GM12892 (cell line): ENCODE measurements at places on chromosomes 3 and 15.

DNA sequence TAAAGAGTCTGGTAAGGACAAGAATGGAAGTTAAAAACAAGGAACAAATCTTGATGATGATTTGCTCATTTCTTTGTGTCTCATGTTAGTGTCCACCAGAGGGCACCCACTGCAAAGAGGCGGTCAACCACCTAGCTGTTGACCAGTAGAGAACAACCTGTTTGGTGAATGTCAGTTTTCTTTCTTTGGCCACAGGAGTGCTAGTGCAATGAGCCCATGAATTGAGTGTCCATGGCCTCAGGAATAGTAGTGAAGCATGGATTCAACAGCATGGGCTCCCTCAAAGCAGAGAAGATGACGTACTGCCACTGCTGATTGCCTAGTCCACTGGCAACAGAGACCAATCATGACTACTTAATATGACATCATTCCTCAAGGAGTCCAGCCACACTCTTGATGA lies 10.7 kb upstream of the CNTN6 start:
- DNase-seq, result no peak

DNA sequence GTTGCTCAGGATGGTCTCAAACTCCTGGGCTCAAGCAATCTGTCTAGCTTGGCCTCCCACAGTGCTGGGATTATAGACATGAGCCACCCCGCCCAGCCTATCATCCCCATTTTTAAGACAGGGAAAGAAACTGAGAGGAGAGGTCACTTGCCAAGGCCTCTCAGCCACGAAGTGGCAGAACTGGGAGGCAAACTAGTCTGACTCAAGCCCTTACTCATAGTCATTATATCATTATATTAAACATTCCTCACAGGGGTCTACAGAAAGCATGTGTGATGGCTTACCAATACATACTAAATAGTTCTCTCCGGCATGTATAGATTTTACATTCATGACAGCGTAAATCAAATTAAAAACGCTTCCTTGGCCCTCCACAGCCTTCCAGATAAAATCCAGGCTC lies 62.0 kb upstream of the ZBTB38 start:
- DNase-seq, result no peak

GRCh38 chr15:98231696-98232440 lies 271.4 kb downstream of the ARRDC4 start:
- DNase-seq, result no peak

GRCh38 chr3:18378218-18378617 lies 46.9 kb downstream of the SATB1 start:
- no peak for DNase-seq

- DNase-seq, result no peak
Observed at GRCh38 chr15:45048794-45049631, 26.0 kb downstream of the SORD start.

GRCh38 chr3:5699811-5700210 lies 512.3 kb downstream of the EDEM1 start:
- DNase-seq, result no peak

DNA sequence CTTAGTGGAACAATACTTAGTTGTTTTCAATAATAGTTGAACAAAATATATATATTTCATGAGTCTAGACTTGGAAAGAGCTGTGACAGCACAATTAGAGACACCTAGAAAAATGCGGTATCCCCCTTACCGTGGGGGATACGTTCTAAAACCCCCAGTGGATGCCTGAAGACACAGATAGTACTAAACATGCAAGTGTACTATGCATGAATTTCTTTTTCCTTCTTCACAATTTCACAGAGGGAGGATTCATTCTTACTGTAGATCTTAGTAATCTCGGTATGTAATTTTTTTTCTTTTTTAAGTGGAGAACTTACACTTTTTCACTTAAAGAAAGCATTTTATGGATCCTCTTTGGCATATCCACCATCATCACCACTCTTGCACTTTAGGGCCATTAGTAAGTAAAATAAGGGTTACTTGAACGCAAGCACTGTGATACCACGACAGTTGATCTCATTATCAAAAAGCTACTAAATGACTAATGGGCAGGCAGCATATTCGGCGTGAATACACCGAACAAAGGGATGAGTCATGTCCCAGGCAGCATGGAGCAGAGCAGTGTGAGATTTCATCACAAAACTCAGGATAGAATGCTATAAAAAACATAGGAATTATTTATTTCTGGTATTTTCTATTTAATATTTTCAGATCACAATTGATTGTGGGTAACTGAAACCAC lies 72.3 kb upstream of the ZNF280D start:
- no peak for DNase-seq

DNA sequence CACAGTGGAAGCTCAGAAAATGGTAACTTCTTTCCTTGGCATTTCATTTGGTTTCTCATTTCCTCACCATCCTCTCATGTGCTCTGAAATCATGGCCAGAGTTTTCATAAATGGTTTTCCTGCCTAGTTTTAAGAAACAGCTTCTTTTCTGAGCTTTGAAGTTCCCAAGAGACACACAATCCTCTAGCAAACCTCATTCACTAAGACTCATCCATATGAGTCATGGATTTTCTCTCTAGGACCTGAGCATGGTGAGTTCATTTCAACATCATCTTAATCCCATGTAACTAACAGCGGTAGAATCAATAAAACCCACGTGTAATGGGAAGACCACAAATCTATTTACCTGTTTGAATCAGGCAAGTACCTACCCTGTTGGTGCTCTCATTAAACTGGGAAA lies 274.5 kb upstream of the LRTM1 start:
- DNase-seq, result no peak

DNA sequence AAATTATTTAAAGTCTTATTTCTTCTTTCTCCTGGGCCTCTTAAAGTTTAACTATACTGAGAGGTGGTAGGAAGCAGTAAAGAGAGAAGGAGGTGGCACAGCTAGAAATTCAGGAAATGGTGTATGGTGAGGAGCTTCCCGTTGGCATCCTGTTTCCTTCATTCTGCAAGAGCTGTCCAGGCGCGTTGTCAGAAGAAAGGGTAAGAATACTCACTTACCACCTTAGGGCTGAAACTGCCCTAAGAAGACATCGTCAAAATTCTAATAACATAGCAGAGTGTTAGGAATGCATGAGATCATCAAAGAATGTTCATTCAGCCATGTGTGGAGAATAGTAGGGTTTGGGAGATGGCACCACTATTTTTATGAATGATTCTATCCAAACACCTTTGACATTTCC lies 699.6 kb downstream of the MCTP2 start:
- DNase-seq, result no peak

DNA sequence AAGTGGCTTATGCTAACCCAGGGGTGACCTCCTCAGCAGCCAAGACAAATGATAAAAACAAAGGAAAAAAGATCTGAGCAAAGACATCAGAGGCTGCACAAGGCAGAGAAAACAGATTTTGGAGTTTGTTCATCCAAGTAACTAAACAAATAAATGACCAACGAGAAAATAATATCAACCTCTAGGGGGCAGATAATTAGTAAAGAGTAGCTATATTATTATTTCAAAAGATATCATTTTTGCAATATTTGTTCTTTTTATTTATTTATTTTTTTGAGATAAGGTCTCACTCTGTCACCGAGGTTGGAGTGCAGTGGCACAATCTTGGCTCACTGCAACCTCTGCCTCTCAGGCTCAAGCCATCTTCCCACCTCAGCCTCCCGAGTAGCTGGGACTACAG lies 101.8 kb downstream of the PCCB start:
- no peak for DNase-seq

- DNase-seq, result no peak
Observed at GRCh38 chr3:114498539-114499370, 204.9 kb downstream of the TIGIT start.

DNA sequence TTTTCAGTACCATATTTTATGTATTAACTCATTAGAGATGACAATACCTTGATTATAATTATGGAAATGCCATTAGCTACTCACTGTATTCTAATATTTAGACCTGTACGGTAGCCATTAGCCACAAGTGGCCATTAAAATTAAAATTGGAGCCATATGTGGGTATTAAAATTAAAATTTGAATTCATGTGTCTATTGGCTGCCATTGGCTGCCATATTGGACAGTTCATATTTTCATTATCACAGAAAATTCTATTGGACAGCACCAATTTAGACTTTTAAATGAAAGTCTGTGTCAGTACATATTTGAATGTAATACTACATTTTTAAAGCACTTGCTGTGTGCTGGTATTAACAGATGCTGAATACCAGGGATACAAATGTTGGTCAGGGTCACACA lies 3.0 kb downstream of the ATP11B start:
- DNase-seq, result no peak

GRCh38 chr15:100256101-100256969 lies 85.4 kb downstream of the ADAMTS17 start:
- DNase-seq, result no peak

GRCh38 chr15:46039703-46040102 lies 404.9 kb downstream of the SQOR start:
- DNase-seq, result no peak

GRCh38 chr3:89262309-89262929 lies 155.0 kb downstream of the EPHA3 start:
- no peak for DNase-seq

DNA sequence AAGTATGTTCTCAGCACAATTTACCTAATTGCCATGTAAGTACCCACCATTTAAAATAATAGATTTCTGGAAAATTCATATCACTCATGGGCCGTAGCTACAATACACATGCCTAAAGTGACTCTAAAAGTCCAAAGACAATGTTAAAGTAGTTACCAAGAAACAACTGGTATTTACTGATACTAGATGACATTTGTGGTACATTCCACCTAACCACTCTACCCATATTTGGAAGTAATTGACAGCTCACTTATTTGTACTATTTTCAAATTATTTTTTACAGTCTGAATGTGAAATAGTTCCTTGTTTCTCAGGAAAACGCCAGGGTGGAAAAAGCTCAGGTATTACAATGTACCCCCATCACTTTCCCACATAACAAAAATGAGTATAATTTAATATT lies 573.0 kb downstream of the MECOM start:
- DNase-seq, result no peak

DNA sequence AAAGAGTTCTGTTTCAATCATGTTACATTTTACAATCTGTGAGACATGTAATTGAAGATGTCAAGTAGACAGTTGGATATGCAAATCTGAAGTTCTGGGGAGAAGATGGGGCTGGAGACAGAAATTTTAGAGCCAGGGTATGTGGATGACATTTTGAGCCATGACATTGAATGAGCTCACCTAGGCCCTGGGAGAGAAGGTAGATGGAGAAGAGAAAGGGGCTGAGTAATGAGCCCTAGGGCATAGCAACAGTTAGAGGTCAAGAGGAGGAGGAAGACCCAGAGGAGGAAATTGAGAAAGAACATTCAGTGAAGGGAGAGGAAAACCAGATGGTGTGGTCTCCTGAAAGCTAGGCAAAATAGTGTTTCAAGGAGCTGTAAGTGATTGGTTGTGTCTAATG lies 15.3 kb downstream of the TMEM266 start:
- DNase-seq, result no peak

DNA sequence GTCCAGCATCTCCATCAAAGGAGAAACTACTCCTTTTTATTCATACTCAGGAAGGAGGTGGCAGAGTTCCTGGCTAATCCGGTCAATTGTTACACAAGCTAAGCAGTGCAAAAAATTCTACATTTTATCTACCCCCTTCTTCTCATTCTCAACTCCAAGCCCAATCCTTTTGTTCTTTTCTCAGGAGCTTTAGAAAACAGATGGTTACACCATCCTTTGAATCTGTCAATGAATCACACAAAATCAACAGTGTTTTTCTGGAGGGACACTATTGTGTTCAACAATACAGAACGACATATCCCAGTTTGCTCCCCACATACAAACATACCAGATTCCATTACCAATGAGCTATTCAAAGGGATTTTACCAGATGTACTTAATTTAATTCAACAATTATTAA lies 362.1 kb downstream of the MAGI1 start:
- no peak for DNase-seq

DNA sequence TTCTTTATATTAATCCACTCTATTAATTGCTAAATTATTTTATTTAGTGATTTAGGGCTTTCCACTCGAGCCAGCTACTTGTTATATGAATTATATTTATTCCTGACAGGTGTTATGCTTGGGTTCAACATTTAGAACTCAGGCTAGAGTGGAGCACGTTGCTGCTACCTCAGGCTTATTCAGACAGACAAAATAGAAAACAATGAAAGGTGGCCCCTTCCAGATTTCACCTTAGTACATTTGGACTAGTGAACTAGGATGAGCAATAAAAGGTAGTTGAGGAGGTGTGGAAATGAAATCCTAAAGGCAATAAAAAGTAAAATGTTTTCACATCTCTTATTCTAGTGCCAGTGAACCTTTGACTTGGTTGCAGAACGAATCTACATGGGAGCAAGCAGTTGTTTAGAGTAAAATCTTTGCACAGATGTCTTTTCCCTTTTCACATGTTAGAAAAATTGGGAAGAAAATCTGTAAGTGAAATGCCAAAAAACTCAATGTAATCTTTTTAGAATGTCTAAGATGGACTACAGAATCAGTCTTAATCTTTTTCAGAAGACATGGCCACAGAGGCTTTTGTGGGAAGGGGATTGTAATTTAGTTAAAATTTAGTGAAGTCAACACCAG lies 63.8 kb downstream of the AKAP13 start:
- DNase-seq, result no peak

DNA sequence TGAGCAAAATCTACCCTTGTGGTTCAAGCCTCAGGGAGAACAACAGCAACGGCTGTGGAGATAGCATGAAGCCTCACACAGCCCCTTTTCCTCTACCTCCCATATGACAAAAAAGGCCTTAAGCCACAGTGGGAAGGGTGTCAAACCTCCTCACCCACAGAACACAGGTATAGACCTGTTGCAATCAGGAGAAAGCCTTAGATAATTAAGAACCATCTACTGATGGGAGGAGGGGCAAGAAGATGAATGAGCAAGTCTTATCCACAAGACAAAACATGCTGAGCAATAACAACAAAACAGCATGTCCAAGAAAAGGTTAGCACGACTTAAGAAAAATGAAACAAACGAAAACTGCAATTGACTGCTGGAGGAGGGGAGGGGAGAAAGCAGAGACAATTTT lies 272.9 kb upstream of the BCHE start:
- DNase-seq, result no peak

DNA sequence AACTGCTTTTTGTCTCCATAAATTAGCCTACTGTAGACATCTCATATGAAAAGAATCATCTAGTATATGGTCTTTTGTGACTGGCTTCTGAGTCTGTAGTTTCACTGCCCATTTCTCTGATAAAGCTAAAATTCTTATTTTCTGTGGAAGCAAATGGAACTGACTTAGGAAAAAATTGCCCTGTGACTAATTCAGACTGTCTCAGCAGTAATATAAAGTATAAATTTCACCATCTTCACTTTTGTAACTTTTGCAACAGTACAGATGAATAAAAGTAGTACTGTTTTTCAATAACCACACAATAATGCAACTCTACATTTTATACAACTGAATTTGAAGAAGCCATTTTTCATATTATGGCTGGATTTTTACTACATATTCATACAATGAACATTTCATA lies 104.1 kb downstream of the TBC1D5 start:
- DNase-seq, result no peak
